ENCODE measurements at places on chromosomes 7 and 10.

DNA sequence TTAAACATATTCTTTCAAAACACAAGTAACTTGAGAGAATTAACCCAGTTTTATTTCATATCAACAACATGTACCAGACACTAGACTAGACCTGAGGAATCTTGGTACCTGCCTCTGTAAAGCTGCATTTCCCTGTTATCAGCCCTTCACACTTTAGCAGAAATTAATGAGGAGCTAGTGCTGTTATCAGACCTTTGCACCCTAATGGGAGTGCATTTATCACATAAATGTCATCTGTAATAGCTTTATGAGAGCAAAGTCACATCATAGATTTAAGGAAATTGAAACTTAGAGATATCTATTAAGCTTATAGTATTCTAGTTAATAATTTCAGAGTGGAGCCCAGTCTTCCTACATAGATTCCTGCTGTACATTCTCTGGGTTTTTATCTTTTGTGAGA lies 270.4 kb upstream of the YAE1 start:
- DNase-seq = no peak

- DNase-seq = no peak
Measured at GRCh38 chr10:100888957-100889356, 23.8 kb upstream of the SLF2 start.

GRCh38 chr10:75197906-75198305 lies 12.7 kb upstream of the VDAC2 start:
- DNase-seq = peak; percentile 22

DNA sequence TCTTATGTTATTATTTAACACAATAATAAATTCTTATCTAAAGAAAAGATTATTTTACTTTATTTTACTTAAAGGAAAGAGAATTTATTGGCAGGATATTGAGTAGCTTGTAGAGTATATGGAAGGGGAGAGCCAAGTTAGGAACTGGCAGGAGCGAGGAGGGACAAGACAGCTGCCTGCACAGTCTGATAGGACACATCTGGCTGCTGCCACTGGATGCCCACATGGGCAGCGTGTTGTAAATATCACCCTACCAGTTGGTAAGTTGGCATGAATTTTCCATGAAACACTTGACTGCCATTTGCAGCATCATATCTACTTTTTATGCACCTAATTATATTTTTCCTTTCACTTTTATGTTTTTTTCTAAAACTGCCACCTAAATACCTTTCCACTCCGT lies 19.6 kb downstream of the SRI start:
- no peak for DNase-seq

- DNase-seq = no peak
Measured at GRCh38 chr7:37421861-37422500, 26.7 kb downstream of the ELMO1 start.

DNA sequence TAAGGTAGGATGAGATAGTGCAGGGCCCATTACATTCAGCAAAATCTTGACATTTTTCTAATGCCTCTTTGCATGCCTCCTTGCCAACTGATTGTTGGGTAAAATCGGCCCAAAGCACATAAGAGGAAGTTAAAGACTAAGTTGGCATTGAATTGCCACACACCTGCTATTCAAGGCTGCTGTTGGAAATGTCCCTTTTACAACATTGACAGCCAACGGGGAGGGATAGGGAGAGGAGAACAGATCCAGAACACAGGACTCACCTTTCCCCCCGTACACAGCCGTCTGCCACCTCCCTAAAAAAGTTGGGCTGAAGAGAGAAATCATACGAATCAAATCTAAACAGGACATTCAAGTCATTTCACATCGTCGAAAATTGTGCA lies 695 bp downstream of the FAM237B start:
- no peak for DNase-seq

DNA sequence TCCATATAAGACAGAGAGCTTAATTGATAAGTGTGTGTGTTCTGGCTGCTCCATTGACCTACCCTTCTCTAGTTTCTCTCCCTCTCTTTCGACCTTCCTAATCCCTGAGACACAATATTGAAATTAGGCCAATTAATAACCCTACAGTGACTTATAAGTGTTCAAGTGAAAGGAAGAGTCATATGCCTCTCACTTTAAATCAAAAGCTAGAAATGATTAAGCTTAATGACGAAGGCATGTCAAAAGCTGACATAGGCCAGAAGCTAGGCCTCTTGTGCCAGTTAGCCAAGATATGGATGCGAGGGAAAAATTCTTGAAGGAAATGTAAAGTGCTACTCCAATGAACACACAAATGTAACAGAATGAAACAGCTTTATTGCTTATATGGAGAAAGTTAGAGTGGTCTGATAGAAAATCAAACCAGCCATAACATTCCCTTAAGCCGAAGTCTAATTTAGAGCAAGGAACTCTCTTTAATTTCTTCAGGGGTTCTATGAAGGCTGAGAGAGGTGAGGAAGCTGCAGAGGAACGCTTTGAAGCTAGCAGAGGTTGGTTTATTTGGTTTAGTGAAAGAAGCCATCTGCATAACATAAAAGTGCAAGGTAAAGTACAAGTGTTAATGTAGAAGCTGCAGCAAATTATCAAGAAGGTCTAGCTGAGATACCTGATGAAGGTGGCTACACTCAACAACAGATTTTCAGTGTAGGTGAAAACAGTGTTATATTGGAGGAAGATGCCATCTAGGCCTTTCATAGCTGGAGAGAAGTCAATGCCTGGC lies 53.8 kb downstream of the ST7 start:
- no peak for DNase-seq

DNA sequence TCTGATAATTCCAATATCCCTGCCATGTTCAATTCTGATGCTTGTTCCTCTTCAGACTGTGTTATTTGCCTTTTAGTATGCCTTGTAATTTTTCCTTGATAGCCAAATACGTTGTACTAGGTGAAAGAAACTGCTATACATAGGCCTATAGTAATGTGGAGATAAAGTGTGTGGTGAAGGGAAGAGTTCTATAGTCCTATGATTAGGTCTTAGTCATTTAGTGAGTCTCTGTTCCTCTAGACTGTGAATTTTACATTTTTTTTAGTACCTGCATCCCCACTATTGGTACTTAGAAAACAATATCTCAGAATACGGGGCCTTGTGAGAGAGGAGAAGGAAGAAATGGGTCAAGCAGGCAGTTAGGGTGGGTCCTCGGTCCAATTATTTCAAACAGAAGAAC lies 59.6 kb upstream of the SEMA3E start:
- no peak for DNase-seq

DNA sequence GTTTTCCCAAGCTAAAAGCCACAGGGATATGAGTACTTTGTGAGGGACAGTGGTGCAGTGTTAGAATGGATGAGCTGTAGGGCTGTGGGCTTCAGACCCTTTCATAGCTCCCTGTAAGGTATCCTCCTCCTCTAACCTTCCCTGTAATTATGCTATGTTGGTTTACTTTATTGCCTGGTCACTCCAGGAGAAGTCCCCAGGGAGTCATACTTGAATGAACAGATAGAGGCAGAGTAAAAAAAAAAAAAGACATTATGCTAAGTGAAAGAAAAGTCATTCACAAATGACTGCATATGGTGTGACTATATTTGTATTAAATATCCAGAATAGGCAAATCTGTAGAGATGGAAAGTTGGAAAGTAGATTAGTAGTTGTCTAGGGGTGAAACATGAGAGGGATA lies 434.4 kb downstream of the AUTS2 start:
- no peak for DNase-seq

DNA sequence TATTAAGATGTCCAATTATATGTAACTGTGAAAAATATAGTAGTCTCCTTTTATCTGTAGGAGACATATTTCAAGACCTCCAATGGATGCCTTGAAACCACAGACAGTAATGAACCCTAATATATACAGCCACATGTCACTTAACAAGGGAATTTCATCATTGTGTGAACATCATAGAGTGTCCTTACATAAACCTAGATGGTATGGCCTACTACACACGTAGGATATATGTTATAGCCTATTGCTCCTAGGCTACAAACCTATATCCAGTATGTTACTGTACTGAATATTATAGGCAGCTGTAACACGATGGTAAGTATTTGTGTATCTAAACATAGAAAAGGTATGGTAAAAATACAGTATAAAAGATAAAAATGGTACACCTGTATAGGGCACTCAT lies 32.4 kb downstream of the MTPN start:
- DNase-seq = no peak

- no peak for DNase-seq
Measured at GRCh38 chr10:98619446-98619845, 172.7 kb upstream of the HPS1 start.

DNA sequence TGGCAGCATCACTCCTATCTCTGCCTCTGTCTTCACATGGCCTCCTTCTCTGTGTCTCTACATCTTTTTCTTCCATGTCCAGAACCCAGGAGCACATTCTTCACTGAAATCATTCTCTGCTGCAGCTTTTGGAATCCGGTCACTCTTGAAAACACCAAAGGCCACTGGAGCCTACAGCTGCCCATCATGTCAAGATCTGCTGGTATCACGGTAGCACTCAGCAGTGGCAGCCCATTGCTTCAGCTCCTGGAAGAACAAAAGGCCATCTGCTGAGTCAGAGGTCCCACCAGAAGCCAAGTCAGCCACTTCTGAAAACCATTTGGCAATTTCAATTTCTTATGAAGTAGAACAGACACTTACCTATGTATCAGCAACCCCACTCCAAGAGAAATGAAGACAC lies 6.1 kb upstream of the PCBD1 start:
- DNase-seq = no peak

- no peak for DNase-seq
Measured at GRCh38 chr7:113664867-113665266, 253.9 kb downstream of the PPP1R3A start.

DNA sequence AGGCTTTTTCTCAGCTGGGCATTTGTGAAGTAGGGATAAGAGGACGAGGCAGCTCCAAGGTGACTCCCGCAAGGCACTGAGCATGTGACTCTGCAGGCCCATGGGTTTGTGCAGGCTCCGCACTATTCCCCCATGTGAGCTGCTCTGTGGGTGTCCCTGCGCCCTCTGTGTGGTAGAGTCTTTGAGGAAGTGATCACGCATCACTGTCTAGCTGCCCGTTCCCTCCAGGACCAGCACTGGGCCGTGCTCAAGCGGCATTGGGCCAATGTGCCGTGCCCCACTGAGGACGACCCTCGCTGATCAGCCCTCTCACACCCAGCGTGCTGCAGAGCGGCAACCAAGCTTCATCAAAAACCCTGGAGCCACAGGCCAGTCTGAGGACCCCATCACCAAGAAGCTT lies 7.5 kb downstream of the PRKAG2 start:
- no peak for DNase-seq

DNA sequence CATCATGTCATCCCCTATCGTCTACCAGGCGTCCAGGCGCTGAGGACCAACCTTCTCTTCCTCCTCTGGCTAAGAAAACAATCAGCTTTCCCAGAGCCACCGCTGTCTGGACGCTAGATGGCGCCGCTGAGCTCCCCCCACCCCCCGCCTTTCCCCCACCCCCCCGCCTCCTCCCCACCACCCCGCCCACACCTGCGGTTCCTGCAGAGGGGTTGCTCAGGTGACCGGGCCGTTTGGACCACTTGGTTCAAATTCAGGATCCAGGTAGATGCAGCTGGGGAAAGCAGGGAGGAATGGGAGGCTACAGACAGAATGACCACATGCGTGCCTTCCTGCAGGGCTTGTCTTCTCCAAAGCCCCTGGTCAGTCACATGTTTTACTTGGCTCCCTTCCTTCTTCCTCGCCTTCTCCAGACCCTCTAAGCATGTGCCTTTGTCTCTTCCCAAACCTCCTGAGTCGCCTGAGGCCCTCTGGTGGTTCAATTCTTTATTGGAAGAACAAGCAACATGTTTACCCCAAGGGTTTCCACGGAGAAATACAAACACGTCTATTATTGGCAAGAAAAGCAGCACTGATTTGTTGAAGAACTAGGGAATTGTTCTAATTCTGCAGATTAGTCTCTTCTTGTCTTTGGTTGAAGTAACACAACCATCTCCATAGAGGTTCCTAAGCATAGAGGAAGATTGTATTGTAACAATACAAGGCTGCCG lies 24.7 kb downstream of the AOC1 start:
- peak; percentile 69 for DNase-seq

DNA sequence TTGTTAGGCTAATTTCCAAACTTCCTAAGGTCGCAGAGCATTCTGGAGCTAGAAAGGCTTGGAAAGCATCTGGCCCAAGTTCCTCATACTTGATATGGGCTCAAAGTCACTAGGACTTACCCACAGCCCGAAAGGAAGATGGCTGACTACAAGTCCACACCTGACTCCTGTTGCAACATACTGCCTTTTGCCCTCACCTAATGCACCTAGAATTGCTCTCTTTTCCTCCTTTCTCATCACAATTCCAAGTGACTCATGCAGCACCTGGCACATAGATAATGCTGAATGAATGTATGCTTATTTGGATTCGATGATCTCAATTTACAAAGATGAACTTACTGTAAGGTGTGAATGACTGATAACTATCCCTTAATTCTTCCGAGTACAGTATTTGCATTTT lies 131.5 kb downstream of the SORBS1 start:
- DNase-seq = peak; percentile 67

DNA sequence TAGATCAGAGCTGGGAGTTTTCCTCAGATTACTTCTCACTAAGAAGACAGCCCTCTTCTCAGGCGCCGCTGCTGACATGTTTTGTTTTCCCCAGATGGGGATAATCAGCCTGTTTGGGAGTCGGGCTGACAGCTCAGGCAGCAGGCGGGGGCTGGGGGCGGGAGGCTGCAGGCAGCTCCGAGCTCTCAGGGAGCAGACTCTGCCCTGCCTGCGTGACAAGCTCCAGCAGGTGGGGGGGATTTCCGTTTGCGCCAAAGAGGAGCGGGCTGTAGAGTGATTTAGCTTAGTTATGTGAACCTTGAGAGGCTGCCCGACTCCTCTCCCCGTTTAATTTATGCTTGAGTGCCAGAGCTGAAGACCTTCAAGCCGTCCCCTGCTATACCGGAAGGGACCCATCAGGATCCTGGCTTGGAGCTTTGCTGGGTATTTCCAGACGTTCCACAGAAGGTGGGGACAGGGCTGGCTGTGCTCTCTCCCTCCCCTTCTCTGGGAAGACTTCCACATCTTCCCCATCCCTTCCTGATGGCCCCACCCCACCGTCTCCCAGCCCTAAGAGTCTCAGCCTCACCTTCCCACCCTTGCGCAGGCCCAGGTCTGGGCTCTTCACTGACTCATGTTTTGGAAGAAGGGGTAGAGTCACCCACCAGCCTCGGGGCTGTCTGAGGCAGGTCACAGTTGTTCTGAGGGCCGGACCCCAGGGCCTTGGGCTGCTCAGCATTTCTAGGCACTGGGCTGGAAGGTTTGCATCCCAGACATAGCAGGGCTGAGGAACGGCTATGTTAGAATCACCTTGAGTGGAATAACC lies 24.7 kb upstream of the ADCYAP1R1 start:
- no peak for DNase-seq

GRCh38 chr10:110556969-110557601 lies 10.4 kb upstream of the SMC3 start:
- DNase-seq = no peak

- DNase-seq = peak; percentile 71
Measured at GRCh38 chr10:91589015-91589657, 43.7 kb downstream of the PPP1R3C start.

GRCh38 chr10:97718178-97718577 lies 4.6 kb downstream of the MARVELD1 start:
- DNase-seq = no peak

GRCh38 chr7:43791-44540 lies 148.4 kb upstream of the FAM20C start:
- peak; percentile 31 for DNase-seq

Data from ureter (tissue), 1 donor.